ENCODE measurements at places on chromosomes 6 and 20.

- no peak for DNase-seq
Measured at GRCh38 chr6:143828572-143828971, 14.6 kb upstream of the LTV1 start.

- DNase-seq: no peak
Measured at GRCh38 chr6:111129013-111129412, 41.7 kb downstream of the SLC16A10 start.

- DNase-seq: no peak
Measured at GRCh38 chr20:49328790-49329189, 50.9 kb upstream of the ZNFX1 start.

DNA sequence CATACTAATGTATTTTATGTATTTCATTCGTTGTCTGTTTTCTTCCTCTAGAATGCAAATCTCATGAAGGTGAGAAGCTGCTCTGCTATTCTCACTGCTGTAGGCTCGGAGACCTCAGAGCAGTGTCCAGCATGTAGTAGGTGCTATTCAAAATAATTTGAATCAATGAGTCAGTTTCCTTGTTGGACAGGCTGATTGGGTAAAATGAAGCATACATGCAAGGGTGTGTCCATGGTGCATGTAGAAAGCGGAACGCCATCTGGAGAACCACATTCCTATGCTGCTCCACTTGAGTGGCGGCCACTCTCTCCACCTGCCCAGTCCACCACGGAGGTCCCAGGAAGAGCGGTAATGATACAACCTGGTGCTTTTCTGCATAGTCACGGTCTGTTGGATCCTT is 412.1 kb downstream of the QKI start:
- no peak for DNase-seq

DNA sequence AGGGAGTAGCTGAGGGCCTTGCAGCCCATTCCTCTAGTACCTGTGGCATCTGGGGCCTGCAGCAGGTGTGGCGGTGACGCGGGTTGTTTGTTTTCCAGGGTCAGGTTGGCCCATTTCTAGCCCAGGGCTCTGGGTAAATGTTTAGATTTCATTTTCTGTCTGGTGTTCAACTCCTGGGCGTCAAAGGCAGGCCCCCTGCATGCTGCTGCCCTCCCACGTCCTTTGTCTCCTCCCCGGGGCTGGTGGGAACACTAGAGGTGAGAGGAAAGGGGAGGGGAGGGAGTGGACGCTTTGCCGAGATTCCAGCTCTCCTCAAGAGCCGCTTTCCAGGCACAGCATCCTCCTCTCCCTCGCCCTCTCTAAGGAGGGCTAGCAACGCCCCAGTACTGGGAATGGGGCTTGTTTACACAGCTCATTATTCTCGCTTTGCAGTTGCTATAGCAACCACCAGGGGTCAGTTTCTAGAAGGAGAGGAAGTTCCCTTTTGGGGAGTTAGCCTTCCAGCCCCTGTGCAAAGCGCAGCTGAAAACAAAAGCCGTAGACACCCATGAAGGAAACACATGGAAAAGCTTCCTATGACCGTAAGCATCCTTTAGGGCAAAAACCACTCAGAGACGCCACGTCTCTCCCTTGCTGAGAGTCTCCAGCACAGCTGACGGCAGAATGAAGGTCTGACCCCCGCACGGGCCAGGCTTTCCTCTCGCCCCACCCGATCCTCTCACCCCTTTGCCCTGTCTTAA is 170.6 kb downstream of the LY86 start:
- no peak for DNase-seq

DNA sequence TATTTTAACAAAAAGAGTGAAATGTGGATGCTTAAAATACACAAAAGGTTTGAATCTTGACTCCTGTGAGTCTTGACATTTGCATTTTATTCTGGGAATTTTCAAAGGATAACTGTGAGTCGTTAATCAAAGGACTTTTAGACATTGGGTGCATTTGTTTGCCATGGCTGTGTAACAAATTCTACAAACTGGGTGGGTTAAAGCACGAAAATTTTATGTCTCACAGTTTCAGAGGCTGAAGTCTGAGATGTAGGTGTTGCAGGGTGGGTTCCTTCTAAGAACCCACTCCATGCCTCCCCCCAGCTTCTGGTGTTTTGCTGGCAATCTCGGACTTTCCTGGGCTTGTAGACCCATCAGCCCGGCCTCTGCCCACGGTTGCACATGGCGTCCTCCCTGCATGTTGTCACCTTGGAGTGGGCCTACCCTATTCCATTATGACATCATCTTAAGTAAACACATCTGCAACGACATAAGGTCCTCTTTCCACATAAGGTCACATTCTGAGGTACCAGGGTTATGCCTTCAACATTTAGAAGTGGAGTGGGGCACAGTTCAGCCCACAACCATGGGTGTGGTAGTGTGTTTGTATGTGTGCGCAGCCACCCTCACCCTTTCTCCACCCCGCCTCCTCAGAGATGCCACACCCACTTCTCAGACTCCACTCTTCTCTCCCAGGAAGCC is 113.1 kb downstream of the FOXA2 start:
- DNase-seq: no peak

GRCh38 chr6:169168302-169168630 is 85.4 kb downstream of the THBS2 start:
- no peak for DNase-seq
